ENCODE measurements at places on chromosomes 7 and 10.

DNA sequence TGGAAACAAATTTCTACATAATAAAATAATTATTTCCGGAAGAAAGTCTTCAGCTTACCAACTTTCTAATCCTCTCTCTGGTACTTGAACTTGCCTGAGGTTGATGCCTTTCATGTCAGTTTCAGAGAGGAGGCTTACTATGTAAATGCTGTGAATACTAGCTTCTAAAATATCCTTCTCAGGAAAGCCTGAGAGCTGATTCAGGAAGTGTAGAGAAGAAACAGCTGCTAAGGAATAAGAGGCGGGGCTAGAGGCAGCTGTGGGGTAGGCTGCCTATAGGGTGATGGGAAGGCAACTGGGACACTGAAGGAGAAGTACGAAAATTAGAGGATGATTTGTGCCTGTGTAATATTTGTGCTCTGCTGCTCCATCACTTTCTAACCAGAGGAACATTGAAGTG, 69.3 kb downstream of the AVL9 start:
- no peak for DNase-seq

- DNase-seq, result no peak
These were observed 950.0 kb upstream of the CELF2 start for GRCh38 chr10:10067644-10068043.

GRCh38 chr7:77329466-77330168, 86.5 kb downstream of the GSAP start:
- DNase-seq, result no peak

DNA sequence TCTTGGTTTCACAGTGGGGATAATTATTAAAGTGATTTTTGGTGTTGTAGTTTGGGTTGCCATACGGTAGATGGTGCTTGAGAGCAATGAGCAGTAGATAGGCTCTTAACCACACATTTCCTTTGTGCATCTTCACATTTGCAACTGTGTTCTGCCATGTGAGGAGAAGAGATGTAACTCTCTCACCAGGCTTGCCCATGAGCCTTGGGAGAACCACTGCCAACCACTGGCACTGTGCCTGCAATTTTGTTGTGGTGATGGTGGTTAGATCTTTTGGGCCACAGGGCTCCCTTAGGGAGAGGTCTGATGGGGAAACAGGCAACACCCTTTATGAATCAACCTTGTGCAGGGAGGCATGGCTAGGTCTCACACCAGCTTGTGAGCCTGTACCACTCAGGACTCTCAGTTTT, 204.3 kb downstream of the CCDC7 start:
- DNase-seq, result no peak

- DNase-seq, result no peak
These were observed 9.4 kb upstream of the CYCS start for GRCh38 chr7:25134358-25135010.

Data from stimulated activated CD8-positive, alpha-beta memory T cell treated with anti-CD3 and anti-CD28 coated beads, Interleukin-12 subunit alpha, Interleukin-12 subunit beta, amount 100 ng/mL, for 4 hours (primary cell).